Stimulated activated CD8-positive, alpha-beta memory T cell treated with anti-CD3 and anti-CD28 coated beads, Interleukin-2, amount 100 ng/mL, for 1 hour (primary cell): ENCODE measurements at places on chromosomes 5 and 9.
A peak's percentile ranks its signal among the peaks of the same experiment; 100 is the strongest.

DNA sequence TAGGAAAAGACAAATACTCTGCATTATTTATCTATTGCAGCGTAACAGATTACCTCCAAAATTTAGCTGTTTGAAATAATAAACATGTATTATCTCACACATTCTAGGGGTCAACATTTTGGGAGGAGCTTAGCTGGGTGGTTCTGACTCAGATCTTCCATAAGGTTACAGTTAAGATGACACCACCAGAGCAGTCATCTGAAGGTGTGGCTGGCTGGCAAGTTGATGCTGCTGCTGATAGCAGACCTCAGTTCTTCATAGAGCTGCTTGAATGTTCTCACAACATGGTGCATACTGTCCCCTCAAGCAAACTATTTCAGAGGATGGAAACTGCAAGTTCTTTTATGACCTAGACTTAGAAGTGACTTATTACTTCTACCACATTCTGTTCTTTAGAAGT lies 146.3 kb upstream of the FSTL4 start:
- DNase-seq = no peak

GRCh38 chr9:17726298-17726697 lies 147.4 kb downstream of the SH3GL2 start:
- no peak for DNase-seq

DNA sequence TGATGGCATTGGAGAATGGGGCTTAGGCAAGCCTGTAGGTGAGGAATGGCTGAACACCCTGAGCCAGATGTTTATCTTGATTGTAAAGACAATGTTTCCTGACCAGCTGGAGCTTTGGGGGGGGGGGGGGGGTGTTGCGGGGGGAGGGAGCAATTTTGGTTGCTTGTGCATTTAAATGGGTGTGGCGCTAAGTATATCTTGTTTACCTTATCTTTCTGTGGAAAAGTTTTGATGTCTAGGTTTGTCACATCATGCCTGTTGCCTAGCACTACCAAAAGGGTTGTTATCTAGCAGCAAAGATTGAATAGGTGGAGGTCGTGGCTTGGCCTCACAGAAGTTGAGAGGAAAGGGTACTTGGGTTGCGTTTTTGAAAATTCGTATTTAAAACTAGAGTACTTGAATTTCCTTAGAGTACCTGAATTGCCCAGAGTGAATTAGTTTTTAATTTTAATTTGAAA lies 1.3 kb downstream of the SMAD5 start:
- no peak for DNase-seq

DNA sequence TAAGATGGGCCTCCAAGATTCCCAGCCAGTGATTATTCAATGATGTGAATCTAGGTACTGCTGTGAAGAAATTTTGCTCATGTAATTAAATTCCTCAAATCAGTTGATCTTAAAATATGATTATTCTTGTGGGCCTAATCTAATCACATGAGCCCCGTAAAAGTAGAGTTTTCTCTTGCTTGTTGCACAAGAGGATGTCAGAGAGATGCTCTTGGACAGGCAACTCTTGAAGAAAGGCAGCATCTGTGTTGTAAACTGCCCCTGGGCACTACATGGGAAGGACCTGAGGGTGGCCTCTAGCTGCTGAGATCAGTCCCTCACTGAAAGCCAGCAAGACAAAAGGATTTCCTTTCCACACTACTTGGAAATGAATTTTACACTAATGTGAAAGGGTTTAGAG lies 132.9 kb downstream of the TRPM3 start:
- DNase-seq = no peak

DNA sequence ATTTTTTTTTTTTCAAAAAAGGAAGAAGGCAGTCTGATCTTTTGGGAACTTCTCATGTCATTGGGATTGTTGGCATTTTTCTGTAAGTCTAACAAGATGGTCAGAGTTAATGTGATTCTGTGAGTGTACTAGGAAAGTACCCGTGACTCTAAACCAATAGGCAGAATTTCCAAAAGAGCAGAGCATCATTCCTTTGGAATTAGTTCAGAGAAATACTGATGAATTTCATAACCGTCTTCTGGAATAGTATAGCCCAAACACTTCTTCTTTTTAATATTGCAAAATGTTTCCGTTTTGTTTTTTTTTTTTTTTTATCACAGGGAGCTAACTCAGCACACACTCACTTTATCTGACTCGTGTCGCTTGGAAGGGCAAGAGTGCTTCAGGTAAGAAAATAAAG lies 407.4 kb downstream of the DTWD2 start:
- DNase-seq = no peak

- DNase-seq = no peak
These were observed 126.7 kb downstream of the ARSB start for GRCh38 chr5:78858364-78858763.

GRCh38 chr9:114198249-114199040 lies 43.1 kb downstream of the COL27A1 start:
- DNase-seq = no peak

DNA sequence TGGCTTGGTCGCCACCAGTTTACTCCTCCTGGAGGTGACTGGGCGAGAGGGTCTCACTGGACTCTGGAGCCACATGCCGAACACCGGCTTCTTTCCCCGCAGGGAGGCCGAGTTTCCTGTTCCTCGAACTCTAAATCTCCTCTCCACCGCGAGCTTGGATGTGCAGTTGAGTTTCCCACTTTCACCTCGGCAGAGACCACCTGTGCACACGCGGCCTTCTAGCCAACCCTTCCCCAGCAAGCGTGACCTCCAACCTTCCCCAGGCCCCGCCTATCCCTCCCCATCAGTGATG lies 380.1 kb downstream of the IRX2 start:
- no peak for DNase-seq

- no peak for DNase-seq
These were observed 83.3 kb upstream of the GPR151 start for GRCh38 chr5:146599261-146599660.

DNA sequence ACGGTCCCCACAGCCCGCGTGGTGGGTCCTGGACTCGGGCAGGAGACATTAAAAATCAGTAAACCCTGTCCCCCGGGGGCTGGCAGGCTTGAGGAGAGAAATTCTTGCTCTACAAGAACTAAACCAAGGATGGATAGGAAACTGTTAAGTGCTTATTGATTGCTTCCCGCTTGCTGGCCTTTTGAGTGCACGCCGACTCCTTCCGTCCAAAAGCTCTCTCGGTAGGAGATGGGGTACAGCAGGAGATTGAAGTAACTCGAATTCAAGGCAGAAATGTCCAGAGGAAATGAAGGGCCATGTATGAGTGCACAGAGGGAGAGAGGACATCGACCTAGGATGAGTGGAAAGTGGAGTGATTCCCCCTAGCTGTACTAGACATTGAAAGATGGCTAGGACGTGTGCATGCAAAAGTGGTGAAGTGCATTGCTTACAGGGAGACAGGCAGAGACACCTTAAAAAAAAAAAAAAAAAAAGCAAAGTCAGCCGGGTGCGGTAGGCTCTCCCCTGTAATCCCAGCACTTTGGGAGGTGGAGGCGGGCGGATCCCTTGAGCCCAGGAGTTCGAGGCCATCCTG lies 923 bp downstream of the RECK start:
- no peak for DNase-seq

DNA sequence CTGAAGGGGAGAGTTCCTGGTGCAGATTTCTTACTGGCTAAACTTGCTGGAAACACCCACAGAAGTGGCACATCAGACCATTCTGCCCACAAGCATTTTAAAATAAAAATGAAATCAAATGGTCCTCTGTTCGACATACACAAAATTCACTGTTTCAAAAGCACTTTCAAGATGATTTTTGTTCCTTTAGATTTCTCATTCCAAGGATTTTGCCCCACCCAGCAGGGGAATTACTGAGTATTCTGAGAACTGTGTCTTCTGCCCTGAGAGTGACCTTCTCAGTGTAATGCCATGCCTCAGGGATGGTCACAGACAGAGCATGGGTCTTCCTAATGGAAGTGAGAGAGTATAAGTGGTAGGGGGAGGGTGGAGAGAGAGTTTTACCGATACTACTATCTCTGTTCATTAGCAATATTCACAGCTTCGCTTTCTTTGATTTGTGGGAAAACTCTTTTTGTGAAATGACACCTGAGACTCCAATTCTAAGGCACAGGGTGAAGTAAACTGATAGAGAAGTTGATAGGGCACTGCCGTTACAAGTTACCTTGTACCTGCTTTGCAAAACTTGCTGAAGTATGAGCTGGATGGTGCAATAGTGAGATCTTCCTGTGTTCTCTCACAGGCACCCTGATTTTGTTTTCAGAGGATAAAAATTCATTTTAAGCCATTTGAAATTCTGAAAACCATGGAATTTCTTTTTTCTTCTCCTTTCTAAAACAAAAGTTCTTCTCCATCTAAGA lies 95.8 kb upstream of the CD180 start:
- no peak for DNase-seq

DNA sequence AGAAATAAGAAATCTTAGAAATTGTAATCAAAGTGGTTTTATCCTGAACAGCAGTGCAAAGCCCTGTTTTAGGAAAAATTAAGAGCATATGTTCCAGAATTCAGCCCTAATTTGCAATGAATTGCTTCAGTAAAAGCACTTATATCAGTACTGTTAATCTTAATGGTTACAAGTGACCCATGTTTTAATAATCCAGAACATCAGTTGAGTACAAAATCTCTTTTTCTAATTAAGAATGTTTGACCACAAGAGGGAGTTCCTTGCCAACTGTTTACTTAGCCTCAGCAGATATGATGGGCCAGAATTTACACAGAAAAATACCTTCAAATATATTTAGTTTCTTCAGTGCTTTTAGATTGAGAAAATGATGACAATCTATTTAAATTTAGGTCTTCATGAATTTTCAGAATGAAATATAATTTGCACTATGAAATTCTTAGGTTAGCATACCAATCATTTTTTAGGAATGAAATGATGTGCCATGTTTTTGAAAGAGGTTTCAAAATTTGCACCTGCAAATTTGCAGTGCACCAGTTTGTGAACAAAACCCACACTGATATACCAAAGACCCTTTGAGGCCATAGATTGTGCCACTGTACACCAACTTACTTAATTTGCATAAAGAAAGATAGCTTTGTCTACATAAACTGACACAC lies 926.3 kb upstream of the ARRDC3 start:
- DNase-seq = no peak

DNA sequence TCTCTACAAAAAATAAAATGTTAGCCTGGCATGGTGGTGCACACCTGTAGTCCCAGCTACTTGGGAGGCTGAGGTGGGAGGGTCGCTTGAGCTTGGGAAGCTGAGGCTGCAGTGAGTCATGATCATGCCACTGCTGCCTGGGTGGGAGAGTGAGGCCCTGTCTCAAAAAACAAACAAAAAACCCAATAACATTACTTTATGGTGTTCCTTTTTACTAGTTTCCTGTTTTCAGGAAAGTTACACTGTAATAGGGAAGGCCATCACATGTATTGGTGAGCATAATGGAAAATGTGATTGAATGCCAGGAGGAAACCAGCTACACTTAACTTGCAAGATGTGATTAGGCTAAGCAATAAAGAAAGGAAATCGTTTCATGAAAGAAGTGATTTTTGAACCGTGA lies 42.7 kb downstream of the SV2C start:
- DNase-seq = no peak

DNA sequence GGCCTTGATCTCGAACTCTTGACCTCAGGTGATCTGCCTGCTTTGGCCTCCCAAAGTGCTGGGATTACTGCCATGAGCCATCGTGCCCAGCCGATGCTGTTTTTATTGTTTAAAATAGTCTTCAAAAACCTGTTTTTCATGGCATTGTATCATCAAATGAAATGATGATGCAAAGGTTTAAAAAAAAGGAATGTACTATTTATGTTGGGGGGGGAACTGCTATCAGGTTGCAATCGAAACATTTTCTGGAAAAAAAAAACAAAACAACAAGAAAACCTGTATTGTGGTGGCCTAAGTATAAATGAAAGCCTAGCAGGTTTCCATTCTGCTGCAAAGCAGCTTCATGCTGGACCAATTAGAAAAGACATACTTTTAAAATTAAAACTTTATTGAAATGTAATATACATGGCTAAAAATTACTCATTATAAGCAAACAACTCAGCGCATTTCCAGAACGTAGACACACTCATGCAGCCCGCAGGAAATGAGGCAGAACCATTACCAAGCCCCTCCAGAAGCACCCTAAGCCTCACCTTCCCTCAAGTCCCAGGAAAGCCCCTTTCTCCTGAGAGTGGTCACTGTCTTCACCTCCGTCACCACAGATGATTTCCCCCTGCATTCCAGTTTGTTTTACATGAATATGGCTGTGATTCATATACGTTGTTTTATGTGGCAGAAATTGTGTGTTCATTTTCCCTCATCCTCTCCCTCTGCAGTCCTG lies 19.0 kb downstream of the GPR107 start:
- DNase-seq = no peak

DNA sequence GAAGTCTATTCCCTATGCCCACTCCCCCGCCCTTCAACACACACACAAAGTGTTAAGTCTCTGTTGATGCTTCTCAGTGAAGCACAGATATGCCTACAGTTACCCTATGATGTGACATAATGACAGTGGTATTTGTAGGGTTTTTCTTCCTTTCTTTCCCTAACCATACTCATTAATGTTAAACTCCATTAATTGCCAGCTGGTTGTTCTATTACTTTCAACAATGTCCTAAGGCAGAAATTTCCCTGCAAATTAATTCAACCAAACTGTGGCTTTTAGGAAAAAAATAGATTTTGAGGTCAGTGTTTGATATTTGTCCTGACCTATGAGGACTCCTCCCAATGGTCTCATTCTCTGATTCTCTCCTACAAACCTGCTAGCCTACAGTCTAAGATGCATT lies 38.2 kb upstream of the SLCO6A1 start:
- DNase-seq = no peak

GRCh38 chr5:139226131-139226530 lies 28.0 kb upstream of the SIL1 start:
- no peak for DNase-seq

GRCh38 chr5:134224888-134225779 lies 739 bp downstream of the PPP2CA start:
- DNase-seq = peak; percentile 26

GRCh38 chr9:127741831-127742434 lies 6.8 kb upstream of the TOR2A start:
- no peak for DNase-seq

DNA sequence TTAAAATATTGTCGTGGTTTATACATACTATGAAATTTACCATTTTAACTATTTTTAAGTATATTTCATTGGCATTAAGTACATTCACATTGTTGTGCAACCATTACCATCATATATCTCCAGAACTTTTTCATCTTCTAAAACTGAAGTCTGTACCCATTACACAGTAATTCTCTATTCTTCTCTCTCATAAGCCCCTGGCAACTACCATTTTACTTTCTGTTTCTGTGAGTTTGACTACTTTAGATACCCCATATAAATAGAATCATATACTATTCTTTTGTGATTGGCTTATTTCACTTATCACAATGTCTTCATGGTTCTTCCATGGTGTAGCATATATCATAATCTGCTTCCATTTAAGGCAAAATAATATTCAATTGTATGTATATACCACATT lies 30.3 kb downstream of the NDUFS4 start:
- DNase-seq = no peak

GRCh38 chr5:103743421-103743820 lies 180.8 kb upstream of the NUDT12 start:
- DNase-seq = no peak

GRCh38 chr5:61632064-61632463 lies 300.0 kb downstream of the ZSWIM6 start:
- no peak for DNase-seq

GRCh38 chr5:139725073-139725830 lies 70.4 kb upstream of the PSD2 start:
- no peak for DNase-seq
